NCI-H2029 treated with DMSO at 0.1 percent for 48 hours (cell line): ENCODE measurements at places on chromosomes 7 and 10.

DNA sequence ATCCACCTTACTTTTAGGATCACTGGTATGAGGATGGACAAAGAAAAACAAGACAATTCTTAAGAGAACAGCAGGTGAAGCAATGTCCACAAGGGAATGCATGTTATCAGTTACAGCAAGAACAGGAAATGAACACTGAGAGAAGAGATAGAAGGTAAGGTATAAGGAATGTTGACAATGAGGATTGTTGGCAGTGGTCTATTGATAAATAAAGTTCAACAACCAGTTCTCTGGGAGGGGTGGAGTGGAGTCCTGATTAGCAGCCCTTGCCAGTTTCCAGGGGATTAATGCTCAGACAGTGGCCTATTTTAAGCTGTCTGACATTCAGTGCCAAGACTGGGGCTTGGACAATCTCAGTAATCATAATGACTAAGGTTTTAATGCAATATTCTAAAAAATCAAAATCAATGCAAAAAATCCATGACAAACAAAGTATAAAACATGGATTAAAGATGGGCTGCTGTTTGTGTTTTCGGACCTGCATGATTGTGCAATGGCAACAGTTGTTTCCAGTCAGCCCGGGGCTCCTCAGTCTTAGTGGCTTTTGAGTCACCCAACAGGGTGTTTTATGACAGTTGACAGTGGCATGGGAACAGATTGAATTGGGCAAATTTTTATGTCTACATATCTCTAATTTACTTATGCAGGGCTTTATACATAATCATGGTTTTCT is 13.8 kb upstream of the AKR1B1 start:
- no peak for DNase-seq

DNA sequence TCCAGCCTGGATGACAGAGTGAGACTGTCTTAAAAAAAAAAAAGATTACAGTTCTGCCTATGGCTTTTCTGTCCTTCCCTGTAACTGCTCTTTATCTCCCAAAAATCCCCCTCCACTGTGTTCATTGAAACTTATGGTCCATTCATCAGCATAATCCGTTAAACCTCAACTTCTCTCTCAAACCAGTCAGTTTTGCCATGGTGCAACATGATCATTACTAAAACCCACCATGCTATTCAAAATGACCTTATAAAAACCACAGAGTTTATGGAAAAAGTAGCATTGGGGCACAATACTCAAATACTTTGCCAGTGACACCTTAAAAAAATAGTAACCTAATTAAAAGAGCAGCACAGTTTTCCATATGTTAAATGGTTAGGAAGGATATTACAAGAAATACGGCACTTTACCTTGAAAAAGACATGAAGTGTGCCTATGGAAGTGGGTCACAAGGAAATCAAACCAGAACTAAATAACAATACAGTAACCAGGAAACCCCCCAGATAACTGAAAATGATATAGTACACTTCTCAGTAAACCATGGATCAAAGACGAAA is 74.0 kb upstream of the ST8SIA6 start:
- no peak for DNase-seq

DNA sequence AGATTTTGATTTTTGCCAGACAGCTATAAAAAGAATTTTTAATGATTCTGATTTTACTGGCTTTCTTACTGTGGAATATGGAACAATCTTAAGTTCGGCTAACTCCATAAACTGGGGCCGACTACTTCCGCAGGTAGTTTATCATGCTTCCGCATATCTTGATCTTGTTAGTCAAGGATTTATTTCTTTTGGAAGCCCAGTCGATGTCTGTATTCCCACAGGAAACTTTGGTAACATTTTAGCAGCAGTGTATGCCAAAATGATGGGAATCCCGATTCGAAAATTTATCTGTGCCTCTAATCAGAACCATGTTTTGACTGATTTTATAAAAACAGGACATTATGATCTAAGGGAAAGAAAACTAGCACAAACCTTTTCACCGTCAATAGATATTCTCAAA is 8.1 kb downstream of the THNSL1 start:
- no peak for DNase-seq

DNA sequence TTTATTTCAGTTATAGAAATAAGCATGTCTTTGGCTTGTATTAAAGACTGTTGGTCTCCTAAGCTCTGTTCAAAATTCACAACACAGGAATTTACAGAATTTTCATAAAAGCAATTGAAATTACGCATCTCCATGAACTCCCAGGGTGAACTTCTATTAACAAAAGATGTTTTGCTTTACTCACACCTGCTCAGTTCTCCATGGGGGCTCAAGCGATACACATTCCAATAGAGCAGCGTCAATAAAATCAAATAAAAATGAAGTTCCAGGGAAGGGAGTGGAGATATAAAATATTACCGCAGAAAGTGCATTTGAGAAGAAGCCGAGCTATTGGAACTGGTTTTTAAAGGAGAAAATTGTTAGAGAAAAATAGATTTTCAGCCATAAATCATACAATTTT is 41.5 kb upstream of the ZNF438 start:
- no peak for DNase-seq

GRCh38 chr7:16668049-16668858 is 22.3 kb downstream of the BZW2 start:
- no peak for DNase-seq
